ENCODE measurements at places on chromosomes 11 and 22.

DNA sequence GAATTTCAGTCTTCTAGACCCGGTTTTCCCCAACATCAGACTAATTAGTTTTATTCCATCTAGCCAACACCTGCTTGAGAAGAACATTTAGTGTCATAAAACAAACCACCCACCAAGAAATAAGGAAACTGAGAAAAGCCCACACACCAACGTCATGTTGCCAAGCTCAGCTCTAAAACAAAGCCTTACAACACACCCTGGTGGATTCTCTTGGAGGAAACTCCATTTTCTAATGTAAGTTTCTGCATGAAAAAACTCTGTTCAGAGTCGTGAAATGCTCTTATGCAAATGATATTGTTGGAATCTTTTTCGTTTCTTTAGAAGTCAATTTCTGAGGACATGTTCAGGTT is 105.0 kb upstream of the RAG2 start:
- DNase-seq: no peak

- no peak for DNase-seq
These were observed 41.8 kb downstream of the MAP6 start for GRCh38 chr11:75626889-75627529.

- no peak for DNase-seq
These were observed 76.1 kb downstream of the C11orf58 start for GRCh38 chr11:16814410-16815046.

DNA sequence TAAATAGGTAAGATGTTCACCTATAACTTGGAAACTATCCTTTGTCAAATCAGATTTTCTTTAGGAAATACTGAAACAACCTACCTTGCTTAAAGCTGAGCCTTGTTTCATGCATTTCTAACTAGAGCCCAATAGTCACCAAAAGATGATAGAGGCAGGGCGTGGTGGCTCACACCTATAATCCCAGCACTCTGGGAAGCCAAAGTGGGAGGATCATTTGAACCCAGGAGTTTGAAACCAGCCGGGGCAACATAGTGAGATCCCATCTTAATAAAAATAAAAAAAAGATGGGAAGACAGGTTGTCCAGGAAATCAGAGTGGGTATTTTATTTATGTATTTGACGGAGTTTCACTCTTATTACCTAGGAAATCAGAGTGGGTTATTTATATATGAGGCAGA is 38.3 kb downstream of the DDX6 start:
- DNase-seq: no peak

GRCh38 chr22:48173061-48173772 is 1410.8 kb downstream of the TBC1D22A start:
- no peak for DNase-seq

- no peak for DNase-seq
These were observed 67.5 kb upstream of the OR5AN1 start for GRCh38 chr11:59291228-59291627.

GRCh38 chr11:72451831-72452376 is 17.6 kb upstream of the CLPB start:
- DNase-seq: no peak

DNA sequence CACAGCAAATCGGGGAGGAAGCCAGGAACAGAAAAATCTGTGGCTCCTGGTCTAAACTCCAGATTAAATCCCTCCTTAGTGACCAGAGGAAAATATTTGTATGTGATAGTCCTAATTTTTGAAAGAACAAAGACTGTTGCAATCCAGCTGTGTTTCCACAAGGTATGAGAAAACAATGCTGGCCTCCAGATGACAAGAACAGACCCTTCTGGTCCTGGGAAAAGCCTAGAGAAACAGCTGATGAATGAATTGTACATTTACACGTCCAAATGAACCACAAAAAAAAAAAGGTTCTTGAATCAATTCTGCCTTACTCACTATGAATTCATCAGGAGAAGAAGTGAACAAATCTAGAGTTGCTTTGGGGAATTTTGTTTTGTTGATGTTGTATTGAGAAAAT is 63.7 kb downstream of the ETS1 start:
- DNase-seq: no peak

DNA sequence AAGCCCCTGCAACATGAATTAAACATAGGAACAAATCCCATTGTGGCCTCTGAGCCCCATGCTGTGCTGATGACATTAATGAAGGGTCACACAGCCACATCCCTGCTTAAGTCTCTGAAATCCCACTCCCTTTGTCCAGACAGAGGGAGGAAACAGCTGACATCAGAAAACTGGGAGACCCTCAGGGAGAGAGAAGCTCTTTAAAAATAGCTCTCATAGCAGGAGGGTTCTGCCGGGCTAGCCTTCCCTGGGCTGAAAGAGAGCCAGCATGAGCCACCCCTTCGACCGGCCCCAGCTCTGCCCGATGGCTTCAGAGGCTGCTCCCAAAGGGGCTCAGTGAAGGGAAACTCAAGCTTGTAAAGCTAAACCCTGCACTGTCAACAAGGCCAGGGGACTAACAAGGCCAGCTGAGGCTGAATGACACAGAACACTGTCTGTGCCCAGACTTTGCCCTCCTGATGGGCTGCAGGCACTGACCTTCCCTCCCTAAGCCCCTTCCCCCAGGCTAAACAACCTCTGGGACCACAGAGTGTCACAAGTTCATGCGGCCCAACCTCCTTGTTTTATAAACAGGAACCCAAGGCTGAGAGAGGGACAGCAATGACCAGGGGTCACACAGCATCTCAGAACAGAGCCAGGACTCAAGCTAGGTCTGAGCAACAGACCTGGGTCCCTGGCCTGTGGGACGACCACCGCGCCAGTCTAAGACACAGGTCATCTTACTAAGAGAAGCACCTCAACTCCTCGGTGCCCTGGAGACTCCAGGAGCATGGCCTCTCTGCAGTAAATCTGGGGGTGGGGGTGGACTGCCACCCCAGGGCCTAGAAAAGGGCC is 163.8 kb downstream of the CHST1 start:
- DNase-seq: no peak

GRCh38 chr11:92866679-92867282 is 102.7 kb upstream of the MTNR1B start:
- no peak for DNase-seq

Data from stimulated activated CD8-positive, alpha-beta memory T cell treated with anti-CD3 and anti-CD28 coated beads, Interleukin-4, amount 100 ng/mL, for 1 hour (primary cell).